Posterior cingulate gyrus (tissue), 11 donors: ENCODE measurements at places on chromosomes 2 and 18.

DNA sequence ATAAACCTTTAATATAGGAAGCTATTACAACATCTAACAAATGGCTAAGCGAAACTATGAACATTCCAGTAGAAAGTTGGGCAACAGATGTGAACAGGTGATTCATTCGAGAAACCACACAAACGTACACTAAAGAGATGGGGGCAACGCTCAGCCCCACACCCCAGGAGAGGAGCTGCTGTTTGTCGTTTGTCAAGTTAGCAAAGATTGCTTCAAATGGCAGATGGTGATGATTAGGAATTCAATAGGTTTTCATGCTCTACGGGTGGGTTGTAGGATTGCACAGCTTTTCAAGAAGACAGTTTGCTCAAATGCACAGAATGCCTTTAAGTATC lies 154.7 kb upstream of the HDAC4 start:
- DNase-seq, result no peak

DNA sequence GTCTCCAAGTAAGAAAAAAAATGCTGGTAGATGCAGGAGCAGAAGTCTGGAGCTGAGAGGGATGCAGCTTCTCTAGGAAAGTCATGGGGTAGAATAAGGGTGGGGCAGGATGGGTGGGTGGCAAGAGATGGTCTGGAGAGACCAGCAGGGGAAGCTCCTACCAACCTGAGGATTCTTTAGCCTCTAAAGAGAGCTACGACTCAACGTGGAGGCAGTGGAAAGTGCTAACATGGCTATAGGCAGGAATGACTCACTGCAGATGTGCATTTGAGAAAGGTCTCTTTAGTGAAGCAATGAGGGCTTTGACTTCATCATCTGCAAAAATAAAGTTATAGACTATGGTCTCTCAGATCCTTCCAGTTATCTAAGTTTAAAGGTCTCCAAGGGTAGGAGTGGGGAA lies 722.8 kb upstream of the RAB6C start:
- no peak for DNase-seq

- no peak for DNase-seq
These were observed 61.7 kb downstream of the EML4 start for GRCh38 chr2:42230891-42231290.

GRCh38 chr2:97952357-97952756 lies 43.4 kb downstream of the TMEM131 start:
- no peak for DNase-seq

- DNase-seq, result no peak
These were observed 89.6 kb downstream of the TCF7L1 start for GRCh38 chr2:85222792-85223191.

- DNase-seq, result no peak
These were observed 208.9 kb upstream of the BOD1L2 start for GRCh38 chr18:56937874-56938430.

GRCh38 chr18:25399554-25399953 lies 47.6 kb upstream of the ZNF521 start:
- no peak for DNase-seq

- no peak for DNase-seq
These were observed 601.0 kb upstream of the SLC39A10 start for GRCh38 chr2:195055996-195056395.

DNA sequence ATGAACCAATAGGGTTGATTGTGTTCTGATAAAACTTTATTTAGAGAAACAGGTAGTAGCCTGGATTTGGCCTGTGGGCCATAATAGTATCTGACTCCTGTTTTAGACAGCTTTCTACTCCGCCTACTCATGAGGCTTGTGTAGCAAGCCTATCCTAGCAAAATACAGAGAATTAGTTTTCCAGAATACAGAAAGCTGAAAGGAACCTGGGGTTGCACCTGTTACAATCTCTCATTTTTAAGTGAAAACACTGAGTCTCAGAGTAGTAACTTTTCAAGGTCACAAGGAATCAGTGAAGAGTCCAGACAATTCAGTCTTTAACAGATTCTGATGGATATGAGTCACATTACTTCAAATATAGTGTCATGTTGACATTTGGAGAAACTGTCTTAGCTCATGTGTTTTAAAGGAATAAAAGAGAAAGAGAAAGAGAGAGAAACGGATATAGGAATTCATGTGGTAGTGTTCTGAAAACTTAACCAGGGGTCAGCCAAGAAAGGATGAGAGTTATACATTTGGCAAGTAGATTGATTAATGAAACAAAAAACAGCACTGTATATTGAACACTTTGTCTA lies 17.0 kb downstream of the ARHGAP28 start:
- DNase-seq, result no peak

- DNase-seq, result no peak
These were observed 27.0 kb downstream of the PRKD3 start for GRCh38 chr2:37297632-37298031.

DNA sequence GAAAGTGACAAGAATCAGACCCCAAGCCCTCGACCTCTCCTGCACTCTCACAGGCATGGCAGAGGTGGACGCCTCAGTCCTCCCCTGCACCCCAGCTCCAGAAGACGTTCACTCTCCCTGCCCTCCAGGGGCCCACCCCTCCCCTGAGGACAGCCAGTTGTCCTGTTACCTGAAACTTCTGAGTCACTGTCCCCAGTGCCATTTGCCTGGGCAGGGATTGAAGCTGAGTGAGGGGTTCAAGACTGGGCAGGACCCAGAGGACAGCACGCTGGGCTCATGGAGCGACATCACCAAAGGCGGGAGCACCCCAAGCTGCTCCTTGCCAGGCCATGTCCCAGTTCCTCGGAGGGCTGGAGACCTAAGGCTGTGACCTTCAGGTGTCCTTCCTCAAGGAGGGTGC lies 34.2 kb upstream of the COL6A3 start:
- no peak for DNase-seq

- DNase-seq, result no peak
These were observed 106.7 kb downstream of the DTNB start for GRCh38 chr2:25566694-25567093.

DNA sequence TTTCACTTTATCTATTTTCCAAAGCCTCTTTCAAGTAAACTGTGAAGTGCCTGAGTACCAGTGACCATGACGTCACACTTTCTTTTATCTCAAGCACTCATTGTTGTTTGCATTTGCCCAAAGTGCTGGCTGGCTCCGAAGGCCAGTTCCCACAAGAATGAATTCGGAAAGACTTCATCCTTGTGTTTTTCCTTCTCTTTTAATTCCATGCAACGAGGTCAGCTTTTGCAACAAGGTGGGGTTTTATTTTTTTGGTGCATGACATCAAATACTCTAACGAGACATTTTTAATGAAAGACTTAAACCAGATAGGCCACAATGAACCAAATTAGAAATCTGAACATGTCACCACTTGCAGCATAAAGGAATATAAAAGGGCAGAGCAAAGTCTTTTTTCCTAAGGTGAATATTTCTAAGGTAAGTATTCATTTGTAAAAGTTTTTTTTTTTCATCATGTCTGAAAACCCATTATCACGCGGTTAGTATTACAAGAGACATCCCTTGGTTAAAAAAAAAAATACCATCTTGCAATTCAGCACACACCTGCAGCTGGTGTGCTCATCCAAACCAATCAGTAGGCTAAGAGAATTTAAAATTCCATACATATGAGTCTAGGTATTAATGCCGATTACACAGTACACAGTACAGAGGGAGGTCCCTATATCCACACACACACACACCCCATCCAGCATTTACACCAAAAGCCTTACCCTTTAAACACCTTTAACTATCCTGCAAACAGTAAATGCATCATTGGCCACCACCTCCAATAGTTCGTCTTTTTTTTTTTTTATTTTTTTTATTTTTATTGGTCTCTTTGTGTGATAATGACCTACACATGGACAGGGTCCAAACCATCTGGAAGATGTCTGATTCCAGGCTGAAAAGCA lies 2.3 kb downstream of the ARL4C start:
- DNase-seq, result no peak

DNA sequence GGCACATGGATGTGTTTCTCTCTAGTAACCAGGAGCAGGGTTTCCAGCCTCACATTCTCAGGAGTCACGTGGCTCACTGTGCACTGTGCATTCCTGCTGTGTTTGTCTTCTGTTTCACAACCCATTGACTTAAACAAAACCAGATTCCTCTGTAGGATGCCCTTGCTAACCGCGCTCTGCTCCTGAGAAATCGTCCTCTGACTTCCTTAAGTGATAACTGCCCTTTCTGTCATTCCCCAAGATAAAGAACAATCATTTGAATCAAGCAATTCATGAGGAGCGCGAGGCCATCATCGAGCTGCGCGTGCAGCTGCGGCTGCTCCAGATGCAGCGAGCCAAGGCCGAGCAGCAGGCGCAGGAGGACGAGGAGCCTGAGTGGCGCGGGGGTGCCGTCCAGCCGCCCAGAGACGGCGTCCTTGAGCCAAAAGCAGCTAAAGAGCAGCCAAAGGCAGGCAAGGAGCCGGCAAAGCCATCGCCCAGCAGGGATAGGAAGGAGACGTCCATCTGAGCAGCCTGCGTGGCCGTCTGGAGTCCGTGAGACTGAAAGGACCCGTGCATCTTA lies 60.2 kb downstream of the RALBP1 start:
- DNase-seq, result peak; percentile 69

GRCh38 chr2:241702155-241703031 lies 554 bp downstream of the ING5 start:
- DNase-seq, result peak; percentile 86

DNA sequence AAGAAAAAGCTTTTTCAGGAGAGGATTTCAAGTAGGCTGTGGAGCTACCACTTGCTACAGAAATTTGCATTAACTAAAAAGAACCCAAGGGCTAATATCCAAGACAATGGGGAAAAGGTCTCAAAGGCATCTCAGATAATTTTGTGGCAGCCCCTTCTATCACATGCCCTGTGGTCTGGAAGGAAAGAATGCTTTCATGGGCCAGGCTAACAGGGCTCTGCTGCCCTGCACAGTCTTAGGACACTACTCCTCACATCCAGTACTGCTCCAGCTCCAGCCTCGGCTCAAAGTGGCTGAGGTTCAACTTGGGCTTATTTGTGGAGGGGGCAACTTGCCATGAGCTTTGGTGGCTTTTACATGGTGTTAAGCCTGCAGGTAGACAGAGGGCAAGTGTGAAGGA lies 1150.3 kb downstream of the CNTNAP5 start:
- DNase-seq, result no peak

GRCh38 chr2:143684551-143685320 lies 555.5 kb downstream of the ARHGAP15 start:
- DNase-seq, result peak; percentile 64

DNA sequence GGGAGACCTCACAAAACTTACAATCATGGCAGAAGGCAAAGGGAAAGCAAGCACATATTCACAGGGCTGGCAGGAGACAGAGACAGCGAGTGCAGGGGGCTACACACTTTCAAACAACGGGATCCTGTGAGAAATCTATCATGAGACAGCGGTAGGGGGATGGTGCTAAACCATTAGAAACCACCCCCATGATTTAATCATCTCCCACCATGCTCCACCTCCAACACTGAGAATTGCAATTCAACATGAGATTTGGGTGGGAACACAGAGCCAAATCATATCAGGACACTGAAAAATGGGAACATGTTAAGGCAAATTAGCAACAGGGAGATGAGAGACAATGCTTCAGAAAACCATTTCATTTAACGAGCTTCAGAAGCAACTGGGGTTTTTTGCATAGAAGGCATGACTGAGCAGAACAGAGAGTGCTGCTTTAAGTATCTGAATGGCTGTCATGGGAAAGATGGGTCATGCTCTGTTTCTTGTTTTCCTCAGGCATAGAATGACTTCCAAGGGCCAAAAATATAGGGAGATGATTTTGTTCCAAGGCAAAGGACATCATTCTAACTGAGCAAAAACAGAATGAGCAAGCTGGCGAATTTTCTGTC lies 100.8 kb upstream of the MAP2 start:
- DNase-seq, result no peak

DNA sequence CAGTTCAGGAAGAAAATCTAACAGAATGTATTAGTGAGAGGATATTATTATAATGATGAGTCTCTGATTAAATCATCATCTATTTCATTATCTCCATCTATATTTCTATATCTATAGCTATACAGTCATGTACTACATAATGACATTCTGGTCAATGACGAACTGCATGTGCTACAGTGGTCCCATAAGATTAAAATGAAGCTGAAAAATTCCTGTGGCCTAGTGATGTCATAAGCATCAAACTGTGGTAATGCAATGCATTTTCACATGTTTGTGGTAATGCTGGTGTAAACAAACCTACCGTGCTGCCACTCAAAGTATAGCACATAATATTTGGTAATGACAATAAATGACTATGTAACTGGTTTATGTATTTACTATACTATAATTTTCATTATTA lies 1127.9 kb upstream of the CHAC2 start:
- DNase-seq, result no peak

DNA sequence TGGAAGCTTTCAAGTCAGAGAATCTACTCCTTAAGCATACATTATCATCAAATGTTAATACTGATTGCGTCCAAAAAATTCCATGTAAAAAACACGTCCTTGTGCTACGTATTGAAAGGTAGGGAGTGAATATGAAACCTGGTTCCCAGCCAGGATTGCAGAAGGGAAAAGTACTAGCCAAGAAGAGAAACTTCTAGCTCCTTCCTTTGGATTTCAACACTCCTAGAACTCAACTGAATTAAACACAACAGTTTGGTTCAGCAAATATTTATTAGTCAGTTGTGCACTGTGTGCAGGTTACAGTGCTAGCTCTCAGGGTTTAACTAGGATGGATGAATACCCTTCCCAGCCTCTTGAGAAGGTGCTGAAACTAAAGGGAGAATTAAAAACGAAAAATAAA lies 33.9 kb upstream of the FHL2 start:
- DNase-seq, result no peak

DNA sequence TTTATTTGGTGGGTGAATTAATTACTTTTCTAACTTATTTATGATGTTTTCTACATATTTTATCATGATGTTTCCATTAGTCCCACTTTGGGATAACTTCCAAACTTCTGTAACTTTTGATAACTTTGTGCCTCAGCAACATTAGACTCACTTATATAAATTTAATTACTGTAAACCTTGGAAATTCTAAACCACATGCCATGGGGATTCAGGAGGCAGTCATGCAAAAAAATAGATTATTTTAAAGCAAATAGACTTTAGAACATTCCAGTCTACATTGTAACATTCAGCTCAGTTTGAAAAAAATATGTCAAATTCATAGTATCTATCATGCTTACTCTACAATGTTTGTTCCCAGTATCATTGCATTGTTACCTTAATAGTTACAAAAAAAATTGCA lies 728.5 kb upstream of the NRXN1 start:
- no peak for DNase-seq

DNA sequence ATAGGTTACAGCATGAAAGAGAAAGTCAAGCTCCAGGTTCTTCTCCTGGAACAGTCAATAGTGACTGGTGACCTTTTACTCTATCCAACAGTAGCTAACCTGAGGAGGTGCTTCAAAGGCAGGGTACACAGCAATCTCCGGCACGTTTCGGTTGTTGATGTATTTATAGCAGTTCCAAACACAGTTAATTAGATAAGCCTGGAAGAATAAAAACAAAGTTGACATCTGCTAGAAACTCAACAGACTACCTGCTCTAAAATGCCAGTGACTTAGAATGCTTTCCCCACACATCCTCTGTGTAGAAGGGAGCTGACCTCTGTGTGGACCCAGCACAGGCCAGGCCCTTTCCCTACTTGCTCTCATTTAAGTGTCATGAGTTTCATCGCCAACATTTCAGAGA lies 17.2 kb downstream of the LAPTM4A start:
- DNase-seq, result no peak
